CD4-positive, alpha-beta memory T cell (primary cell): ENCODE measurements at places on chromosomes 16 and 17.

DNA sequence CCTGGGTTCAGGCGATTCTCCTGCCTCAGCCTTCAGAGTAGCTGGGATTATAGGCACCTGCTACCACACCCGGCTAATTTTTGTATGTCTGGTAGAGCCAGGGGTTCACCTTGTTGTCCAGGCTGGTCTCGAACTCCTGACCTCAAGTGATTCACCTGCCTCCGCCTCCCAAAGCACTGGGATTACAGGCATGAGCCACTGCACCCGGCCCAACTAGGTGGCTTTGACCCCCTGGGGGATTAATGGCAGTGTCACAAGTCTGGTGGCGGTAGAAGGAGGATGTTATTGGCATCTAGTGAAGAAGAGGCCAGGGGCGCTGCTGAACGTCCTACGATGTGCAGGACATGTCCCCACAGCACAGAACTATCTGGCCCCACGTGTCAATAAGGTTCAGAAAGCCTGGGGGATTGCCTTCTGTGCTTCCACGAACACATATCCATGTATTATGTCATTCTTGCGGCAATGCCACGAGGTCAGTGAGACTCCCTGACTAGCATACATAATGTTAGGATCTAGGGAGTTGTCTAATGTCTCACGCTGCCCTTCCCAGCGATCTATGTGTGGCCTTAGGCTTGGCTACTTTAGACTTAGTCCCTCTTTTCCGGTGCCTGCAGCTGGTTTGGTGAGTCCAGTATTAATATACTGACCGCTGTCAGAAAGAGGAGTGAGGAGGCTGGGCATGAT lies 75.8 kb downstream of the ABCC6 start:
- DNase-seq: no peak

- no peak for DNase-seq
Measured at GRCh38 chr16:52512297-52512987, 34.5 kb downstream of the TOX3 start.

DNA sequence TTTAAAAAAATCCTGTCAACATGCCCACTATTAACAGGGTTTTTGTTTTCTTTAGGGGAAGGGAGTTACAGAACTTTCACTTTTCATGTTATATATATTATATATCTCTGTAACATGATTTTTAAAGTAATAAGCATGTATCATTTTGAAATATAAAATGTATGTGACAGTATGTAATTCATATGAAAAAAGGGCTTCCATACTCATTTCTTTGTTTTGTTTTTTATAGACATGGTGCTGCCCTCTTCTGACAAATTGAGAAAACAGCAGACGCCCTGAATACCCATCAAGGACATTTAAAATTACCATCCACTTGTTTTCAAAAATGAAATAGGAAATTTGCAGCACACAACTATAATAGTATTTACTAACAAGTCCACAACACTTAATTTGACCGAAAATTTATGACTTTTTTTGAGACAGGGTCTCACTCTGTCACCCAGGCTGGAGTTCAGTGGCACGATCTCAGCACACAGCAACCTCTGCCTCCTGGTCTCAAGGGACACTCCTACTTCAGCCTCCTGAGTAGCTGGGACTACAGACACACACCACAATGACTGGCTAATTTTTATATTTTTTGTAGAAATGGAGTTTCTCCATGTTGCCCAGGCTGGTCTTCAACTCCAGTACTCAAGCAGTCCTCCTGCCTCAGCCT lies 30.4 kb downstream of the CFDP1 start:
- DNase-seq: peak; percentile 31

GRCh38 chr17:28643983-28644786 lies 773 bp downstream of the BLTP2 start:
- DNase-seq: peak; percentile 9

- no peak for DNase-seq
Measured at GRCh38 chr16:82881516-82881915, 254.7 kb downstream of the CDH13 start.

DNA sequence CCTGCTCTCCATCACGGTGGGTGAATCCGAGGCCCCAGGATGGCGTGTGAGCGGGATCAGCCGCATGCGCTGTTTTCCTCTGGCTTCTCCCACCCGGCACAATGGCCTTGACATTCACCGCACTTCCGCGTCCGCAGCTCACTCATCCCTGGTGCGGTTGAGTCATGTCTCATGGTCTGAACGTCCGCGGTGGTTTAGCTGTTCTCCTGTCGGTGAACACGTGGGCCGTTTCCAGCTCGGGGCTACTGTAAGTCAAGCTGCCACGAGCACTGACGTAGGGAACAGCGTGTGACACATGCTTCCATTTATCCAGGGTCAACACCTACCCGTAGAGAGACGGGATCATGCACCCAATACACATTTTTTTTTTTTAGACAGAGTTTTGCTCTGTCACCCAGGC lies 15.3 kb upstream of the CACNA1H start:
- no peak for DNase-seq

- DNase-seq: no peak
Measured at GRCh38 chr16:49471038-49471727, 97.6 kb downstream of the C16orf78 start.

GRCh38 chr17:5870231-5870953 lies 199.8 kb upstream of the WSCD1 start:
- DNase-seq: no peak

DNA sequence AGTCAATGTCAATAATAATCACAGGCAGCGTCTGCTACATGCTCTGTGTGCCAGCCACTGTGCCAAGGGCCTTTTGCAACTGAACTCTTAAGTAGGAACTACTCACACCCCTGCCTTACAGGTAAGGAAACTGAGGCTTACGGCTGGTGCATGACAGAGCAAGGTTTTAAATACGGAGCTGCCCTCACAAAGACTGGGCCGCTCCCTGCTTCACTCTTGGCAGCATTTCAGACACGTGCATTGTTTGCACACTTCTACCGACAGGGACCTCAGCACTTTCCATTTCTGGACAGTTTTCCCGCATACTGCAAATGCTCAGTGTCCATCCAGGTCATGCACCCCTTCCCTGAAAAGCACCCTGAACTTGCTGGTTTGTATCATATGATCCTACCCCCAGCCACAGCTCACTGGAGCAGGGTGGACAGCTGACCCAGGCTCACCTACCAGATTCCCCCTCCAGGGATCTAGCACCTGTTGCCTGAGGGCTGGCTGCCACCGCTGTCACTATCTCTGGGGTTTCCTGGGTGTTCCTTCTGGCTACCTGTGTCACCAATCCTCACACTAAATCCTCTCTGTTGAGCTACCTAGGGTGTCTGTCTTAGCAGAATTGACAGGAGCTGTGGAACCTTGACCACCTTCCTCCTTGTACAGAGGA lies 142.9 kb downstream of the C16orf78 start:
- no peak for DNase-seq

DNA sequence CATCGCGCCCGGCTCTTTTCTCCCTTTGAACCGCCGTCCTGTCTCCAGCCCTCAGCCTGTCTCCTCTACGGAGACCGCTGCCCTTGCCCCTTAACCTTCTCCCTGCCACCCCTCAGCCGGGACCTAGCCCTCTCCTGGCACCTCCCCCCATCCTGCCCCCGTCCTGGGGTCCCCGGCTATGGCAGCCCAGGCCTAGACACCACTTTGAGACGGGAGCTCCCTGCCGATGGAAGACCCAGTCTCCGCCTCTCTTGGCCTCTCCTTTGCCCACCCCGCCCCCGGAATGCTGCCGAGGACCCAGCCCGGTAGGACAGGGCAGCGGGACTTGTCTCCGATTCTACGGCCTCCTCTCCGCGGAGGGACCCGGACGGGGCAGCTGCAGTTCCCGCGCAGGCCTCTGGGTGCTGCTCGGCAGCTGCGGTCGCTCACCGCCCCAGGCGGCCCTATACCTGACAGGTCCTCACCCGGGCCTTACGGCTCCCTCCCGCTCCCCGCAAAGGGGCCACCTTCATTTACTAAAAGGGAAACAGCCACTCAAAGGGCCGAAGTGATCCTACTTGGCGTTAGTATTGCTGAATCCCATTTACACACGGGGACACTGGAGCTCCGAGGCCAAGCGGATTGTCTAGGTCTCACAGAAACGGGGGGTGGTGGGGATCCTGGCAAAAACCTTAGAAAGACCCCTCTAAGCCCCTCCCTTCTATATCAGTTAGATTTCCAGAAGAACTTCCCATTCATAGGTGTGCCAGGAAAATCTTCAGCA lies 32.6 kb upstream of the TAC4 start:
- DNase-seq: peak; percentile 70

DNA sequence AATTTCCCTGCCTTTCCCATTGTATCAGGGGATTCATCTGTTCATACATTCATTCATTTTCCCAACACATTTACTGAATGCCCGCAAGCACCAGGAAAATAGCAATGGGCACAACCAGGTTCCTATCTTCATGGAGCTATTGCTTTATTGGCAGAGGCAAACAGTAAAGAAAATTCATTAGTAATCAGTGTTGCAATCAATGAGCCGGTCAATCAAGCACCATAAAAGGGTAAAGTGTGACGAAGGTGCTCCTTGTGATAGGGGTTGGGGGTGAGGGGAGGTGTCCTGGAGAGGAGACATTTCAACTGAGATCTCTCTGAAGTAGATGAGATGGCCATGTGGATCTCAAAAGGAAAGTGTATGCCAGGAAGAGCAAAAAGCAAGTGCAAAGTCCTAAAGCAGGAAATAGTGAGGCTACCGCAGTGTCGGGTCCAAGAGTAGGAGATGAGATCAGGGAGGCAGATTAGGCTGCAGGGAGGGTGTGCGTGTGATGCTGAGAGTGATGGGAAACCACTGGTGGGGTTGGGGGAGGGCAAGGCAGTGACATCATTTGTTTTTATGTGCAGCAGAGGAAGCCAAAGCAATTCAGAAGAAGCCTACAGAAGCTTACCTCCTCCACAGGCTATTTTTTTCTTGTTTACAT lies 28.4 kb downstream of the CDH13 start:
- peak; percentile 93 for DNase-seq

GRCh38 chr17:74149597-74150427 lies 53.7 kb upstream of the RPL38 start:
- DNase-seq: no peak

- DNase-seq: no peak
Measured at GRCh38 chr17:59892251-59892923, 356 bp downstream of the TUBD1 start.

- DNase-seq: no peak
Measured at GRCh38 chr16:66972983-66973382, 11.9 kb downstream of the CES3 start.

GRCh38 chr17:45235416-45236281 lies 14.0 kb downstream of the FMNL1 start:
- peak; percentile 72 for DNase-seq

GRCh38 chr17:73924114-73924908 lies 279.2 kb upstream of the RPL38 start:
- no peak for DNase-seq

DNA sequence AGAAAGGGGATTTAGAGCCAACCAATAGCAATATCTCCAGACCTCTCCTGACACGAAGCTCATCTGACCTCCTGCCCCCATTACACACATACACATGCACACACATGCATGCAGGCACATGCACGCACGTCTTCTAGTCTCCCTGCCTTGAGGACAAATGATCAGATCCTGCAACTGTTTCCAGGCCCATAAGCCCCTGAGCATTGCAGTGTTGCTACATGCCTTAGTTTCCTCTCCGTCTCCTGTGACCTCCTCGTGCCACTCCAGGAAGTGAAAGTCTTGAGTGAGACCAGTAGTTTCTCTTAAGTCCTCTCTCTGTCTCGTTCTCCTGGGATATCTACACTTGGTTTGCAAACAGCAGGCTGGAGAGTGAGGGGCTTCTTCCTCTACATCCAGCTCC lies 8.2 kb downstream of the CIITA start:
- no peak for DNase-seq

DNA sequence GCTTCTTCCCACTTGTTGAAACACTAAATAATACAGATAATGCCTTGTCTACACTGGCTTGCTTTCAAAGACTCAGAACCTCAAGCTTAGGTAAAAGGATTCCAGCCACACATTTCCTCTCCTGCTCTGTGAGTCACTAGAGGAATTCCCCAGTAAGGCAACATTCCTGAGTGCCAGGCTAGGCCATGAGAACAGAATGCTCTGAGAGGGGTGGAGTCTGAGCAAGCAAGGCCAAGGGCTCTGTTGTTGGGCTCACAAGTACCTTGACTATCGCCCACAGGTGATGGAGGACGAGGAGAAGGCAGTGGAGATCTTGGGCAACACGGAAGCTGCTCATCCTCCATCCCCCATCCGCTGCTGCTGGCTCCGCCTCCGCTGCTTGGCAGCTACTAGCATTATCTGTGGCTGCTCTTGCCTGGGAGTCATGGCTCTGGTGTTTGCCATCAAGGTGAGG lies 6.7 kb upstream of the PHKG2 start:
- no peak for DNase-seq

GRCh38 chr16:74449470-74449869 lies 28.2 kb upstream of the CLEC18B start:
- DNase-seq: no peak

DNA sequence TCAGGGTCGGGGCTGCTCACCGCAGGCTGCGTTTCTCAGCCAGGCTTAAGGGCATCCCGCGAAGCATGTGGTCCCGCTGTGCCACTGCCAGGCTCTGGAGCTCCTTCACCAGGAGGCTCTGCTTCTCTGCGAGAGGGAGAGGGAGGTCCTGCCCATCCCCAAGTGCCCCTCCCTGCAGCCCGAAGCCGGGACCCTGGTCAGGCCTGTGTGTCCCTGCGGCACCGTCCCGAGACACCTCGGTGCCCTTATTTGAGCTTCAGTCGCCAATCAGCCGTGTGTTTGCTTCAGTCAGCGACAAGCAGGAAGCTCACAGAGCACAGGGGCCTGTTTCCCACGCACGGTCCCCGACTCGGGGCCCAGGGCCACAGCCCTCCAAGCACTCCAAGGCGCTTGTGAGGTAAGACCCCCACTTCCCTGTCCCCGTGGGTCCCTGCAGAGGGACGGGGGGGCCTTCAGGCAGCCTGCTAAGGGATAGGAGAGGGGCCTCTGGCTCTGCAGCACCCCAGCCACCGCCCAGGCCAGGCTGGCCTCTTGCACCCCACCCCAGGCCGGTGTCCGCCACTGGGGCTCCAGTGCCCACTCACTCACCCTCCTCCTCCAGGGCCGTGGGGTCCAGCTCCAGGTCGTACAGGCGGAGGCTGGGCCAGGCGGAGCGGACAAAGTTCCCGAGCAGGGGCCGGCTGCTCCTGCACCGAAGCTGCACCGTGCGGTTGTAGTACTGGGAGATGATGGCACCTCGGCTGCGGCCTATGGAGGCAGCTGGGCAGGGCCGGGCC lies 3.2 kb downstream of the TMC6 start:
- DNase-seq: peak; percentile 51

GRCh38 chr16:78684030-78684611 lies 584.7 kb downstream of the WWOX start:
- DNase-seq: no peak

- no peak for DNase-seq
Measured at GRCh38 chr17:80621335-80621996, 76.8 kb downstream of the RPTOR start.

- DNase-seq: no peak
Measured at GRCh38 chr16:759110-759910, 1.2 kb upstream of the MSLN start.

- no peak for DNase-seq
Measured at GRCh38 chr16:56048425-56049105, 142.7 kb upstream of the GNAO1 start.

GRCh38 chr17:49018116-49018612 lies 21.0 kb downstream of the IGF2BP1 start:
- DNase-seq: no peak
